ENCODE measurements at places on chromosomes 7 and 10. TPM values are rescaled to one million over a fixed set of nuclear protein-coding genes. Genes with fewer than 3 reads are reported as not detected.

DNA sequence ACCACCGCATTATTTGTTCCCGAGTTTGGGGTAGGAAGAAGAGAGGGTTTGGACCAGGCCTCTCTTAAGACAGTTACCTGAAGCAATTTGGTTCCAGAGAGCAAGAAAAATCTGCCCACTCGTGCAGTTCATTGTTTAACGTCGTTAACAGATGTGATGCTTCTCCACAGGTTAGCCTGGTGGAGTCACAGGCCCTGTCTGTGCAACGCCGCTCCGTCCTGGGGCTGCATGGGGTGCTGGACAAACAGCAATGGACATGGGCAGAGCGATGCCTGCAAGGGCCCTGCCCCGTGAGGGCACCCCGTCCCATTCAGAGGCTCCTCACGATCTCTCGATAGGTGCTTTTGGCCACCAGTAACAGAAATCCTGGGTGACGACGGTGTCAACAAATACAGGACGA lies 9.7 kb downstream of the FOXL3 start:
- H3K36me3 ChIP-seq, result no peaks in the 10 kb centered on the region
- DNase-seq, result no peak
- H3K4me3 ChIP-seq, result no peak overlapping the region
- H3K4me1 ChIP-seq, result no peaks in the 10 kb centered on the region
- no peak overlapping the region for H3K27ac ChIP-seq

DNA sequence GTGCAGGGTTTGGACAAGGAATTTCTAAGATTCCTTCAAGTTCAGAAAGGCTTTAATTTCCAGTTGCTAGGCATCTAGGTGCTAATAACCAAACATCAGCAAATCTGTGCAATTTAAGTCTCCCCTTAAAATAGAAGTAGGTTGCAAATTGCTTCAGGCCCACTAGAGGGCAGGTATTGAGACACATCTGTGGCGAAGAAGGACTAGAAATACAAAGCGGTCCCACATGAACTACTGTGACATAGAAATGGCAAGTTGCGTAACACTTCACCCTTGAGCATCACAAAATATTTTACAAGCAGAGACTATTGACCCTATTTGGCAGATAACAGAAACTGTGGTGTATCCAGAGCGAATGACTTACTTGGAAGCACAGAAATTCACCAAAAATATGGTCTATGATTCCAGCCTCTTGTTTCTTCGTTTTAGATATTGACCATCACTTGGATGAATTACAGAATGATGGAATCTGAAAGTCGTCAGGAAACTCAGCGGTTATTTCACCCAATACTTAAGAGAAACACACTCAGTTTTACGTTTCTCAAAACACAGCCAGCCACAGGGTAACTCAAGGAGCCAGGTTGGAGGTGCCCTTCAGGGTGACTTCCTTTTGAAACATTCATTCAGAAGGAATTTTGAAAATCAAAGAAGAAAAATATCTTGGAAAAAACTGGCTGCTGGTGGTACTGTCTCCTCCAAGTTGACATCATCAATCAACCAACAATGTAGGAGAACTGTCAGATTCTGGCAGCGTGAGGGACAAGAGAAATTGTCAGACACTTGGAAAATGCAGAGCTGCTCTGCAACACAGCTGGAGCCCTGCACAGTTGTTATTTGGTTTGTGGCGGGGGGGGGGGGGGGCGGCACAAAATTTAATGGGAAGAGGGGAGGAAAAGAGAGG lies 256.3 kb upstream of the MINDY3 start:
- H3K36me3 ChIP-seq, result no peaks in the 10 kb centered on the region
- H3K27me3 ChIP-seq, result no peaks in the 10 kb centered on the region
- H3K4me1 ChIP-seq, result no peaks in the 10 kb centered on the region
- DNase-seq, result no peak

DNA sequence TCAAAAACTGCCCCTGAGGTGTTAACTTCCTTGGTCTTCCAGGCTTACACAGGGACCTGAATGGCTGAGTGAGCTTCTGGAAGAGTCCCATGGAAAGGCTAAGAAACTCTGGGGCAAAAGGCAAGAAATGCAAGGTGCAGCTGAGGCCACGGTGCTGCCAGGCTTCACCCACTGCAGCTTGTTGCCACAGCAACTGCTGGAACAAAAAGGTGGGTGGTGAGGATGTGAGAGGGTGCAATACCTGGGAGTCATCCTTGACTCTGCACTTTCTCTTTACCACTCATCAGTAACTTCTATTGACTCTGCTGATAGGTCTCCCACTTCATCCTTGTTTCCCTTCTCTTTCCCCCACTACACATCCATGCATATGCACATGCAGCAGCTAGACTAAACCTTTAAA lies 258.6 kb downstream of the BMPER start:
- H3K4me1 ChIP-seq, result no peaks in the 10 kb centered on the region
- no peak for DNase-seq
- no peaks in the 10 kb centered on the region for H3K36me3 ChIP-seq
- H3K27ac ChIP-seq, result no peak overlapping the region
- H3K27me3 ChIP-seq, result no peaks in the 10 kb centered on the region
- no peak overlapping the region for H3K4me3 ChIP-seq

DNA sequence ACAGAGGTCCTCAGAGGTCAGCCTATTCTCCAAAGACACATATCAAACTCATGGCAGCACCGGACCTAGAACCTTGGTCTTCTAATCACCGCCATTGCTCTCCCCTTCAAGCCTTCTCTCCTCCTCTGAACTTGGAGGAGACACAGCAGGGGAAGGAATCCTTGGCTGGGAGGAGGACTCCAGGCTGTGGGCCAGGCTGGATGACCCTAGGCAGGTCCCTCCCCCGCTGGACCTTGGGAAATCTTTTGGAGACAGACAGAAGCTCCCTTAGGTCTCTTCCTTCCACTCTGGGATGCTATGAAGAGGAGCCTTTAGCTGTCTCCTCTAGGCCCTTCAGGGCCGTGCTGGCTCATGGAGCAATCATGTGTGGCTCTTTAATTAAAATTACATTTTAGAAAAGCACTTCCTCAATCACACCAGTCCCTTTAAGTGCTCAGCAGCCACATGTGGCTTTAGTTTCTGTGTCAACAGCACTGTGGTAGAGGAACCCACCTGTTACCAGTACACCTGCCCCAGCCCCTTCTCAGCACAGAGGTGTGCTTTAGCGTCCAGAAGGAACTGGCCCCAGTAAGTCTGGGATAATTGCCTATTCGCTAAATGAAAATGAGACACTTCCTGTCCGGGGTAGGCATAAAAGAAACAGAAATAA lies 238.2 kb downstream of the CELF2 start:
- no peak for DNase-seq
- H3K4me3 ChIP-seq, result no peak overlapping the region
- H3K27me3 ChIP-seq, result no peaks in the 10 kb centered on the region
- no peak overlapping the region for H3K27ac ChIP-seq
- no peaks in the 10 kb centered on the region for H3K4me1 ChIP-seq

DNA sequence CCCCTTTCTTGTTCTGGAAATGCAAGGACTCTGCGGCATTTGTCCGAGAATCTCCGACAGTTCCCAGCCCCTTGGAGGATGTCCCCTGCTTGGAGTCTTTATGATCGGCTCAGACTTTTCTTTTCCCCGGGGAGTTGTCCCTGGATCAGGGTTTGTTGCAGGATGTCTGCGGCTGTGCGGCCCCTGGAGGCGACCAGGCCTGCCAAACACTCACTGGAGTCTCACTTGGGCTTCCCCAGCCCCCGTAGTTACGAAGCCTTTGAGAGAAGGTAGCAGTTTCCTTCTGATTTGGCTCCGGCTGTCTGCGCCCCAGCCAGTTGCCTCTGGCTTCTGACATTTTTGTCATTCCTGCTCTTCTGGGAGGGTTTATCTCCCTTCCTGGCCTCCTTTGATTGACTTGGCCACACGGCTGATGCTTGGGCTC lies 16.1 kb downstream of the COL26A1 start:
- no peaks in the 10 kb centered on the region for H3K36me3 ChIP-seq
- H3K4me1 ChIP-seq, result no peaks in the 10 kb centered on the region
- H3K27ac ChIP-seq, result no peak overlapping the region
- H3K4me3 ChIP-seq, result no peak overlapping the region
- DNase-seq, result peak; percentile 37

DNA sequence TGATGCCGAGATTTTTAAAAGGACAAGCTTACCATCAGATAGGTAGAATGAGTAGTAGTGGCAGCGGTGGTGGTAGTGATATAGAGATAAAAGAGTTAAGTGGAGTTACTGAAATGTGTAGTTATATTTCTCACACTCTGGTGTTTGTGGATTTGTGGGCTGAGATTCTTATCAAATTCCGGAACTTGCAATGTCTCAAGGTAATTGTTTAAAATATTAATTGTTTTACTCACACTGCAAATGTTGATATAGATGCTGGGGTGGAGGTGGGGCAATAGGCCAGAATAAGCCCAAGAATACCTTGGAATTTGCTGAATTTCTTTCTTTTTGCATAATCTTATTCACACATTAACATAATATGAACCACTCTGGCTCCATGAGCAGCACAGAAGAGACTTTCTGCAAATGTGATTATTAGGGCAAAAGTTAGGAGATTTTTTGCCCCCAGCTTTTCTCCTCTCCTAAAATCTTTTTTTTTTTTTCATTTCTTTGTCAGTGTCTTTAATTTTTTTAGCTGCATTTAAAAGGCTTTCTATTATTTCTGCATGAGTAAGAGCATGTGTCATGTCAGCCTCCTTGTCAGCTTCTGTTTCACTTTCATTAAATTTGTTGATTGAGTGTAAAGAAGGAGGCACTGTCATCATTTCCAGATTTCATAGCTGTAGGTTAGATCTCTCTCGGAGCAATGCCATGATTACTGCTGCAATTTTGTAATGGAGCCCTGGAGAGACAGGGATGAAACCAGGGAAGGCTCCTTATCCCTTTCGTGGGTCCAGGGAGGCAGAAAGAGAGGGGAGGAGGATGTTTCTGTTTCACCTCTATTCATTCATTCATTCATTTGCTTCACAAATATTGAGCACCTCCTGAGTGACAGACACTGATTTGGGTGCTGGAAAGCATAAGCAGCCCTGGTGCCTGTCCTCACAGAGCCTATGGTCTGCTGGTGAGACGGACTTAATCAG lies 13.1 kb upstream of the SGMS1 start:
- H3K36me3 ChIP-seq, result no peaks in the 10 kb centered on the region
- H3K4me1 ChIP-seq, result no peaks in the 10 kb centered on the region
- no peaks in the 10 kb centered on the region for H3K27me3 ChIP-seq
- no peak overlapping the region for H3K27ac ChIP-seq

GRCh38 chr7:87223666-87224065 lies 4.1 kb upstream of the TMEM243 start:
- no peak for DNase-seq
- no peaks in the 10 kb centered on the region for H3K36me3 ChIP-seq
- H3K4me3 ChIP-seq, result no peak overlapping the region
- no peak overlapping the region for H3K27ac ChIP-seq

The METTL27 gene
- 1.6 TPM for total RNA-seq

- H3K27me3 ChIP-seq, result no peaks in the 10 kb centered on the region
- H3K4me3 ChIP-seq, result no peak overlapping the region
- no peak for DNase-seq
- H3K27ac ChIP-seq, result no peak overlapping the region
- H3K4me1 ChIP-seq, result no peaks in the 10 kb centered on the region
These were observed 101.0 kb downstream of the CELF2 start for GRCh38 chr10:11118686-11119085.

GRCh38 chr10:50417486-50417885 lies 166.2 kb upstream of the ASAH2 start:
- peak overlapping the region; percentile 92 for H3K4me3 ChIP-seq
- H3K27ac ChIP-seq, result peak overlapping the region; percentile 85
- DNase-seq, result no peak
- H3K4me1 ChIP-seq, result no peaks in the 10 kb centered on the region

The DYNC1I1 gene
- 5.7 TPM for total RNA-seq

GRCh38 chr10:133257489-133258065 lies 19.1 kb downstream of the ADAM8 start:
- peak overlapping the region; percentile 58 for H3K4me3 ChIP-seq
- H3K27me3 ChIP-seq, result no peaks in the 10 kb centered on the region
- H3K4me1 ChIP-seq, result peaks cover 14% of the 10 kb centered on the region
- DNase-seq, result peak; percentile 71
- peak overlapping the region; percentile 89 for H3K27ac ChIP-seq

The NUTM2D gene
- 2.9 TPM for total RNA-seq

DNA sequence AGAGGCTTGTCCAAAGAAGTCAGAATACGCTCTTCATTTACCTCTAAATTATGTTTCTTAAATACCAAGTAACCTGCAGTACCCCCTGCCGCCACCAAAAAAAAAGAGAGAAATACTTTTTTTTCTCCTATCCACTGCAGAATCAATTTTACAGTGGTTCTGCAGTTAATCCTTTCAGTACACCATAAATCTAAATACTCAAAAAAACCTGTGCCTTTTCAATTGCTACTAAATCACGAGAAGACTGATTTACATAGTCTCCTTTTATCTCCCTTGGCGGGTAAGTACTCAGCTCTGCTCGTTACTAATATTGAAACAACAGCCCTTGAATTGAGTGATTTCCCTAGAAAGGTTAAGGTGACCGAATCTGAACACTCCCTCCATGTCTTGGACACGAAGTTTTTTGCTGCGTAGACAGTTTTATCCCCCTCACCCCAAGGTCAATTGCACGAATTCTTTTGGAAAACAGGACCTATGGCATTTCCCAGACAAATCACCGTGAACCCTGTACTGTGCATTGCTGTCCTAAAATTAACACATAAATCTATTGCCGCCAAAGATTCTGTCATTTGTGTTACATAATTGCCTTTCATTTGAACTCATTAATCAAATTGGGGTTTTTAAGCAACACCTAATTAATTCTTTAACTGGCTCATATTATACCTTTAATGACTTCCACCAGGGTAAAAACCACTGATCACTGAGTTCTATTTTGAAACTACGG lies 512 bp upstream of the VIM start:
- H3K27ac ChIP-seq, result peak overlapping the region; percentile 99
- no peaks in the 10 kb centered on the region for H3K36me3 ChIP-seq
- no peak for DNase-seq
- peak overlapping the region; percentile 82 for H3K4me3 ChIP-seq
- no peaks in the 10 kb centered on the region for H3K27me3 ChIP-seq

The RNF133 gene
- total RNA-seq, result 8.2 TPM

The TUBAL3 gene
- total RNA-seq, result not detected

- no peak overlapping the region for H3K4me3 ChIP-seq
- H3K4me1 ChIP-seq, result no peaks in the 10 kb centered on the region
- no peak overlapping the region for H3K27ac ChIP-seq
- H3K36me3 ChIP-seq, result no peaks in the 10 kb centered on the region
- DNase-seq, result no peak
- no peaks in the 10 kb centered on the region for H3K27me3 ChIP-seq
These were observed 192.8 kb upstream of the KLF6 start for GRCh38 chr10:3977761-3978160.

The ZPBP gene
- total RNA-seq, result not detected

GRCh38 chr7:131904760-131905327 lies 348.4 kb upstream of the PODXL start:
- peaks cover 22% of the 10 kb centered on the region for H3K27me3 ChIP-seq
- H3K4me3 ChIP-seq, result no peak overlapping the region
- no peak overlapping the region for H3K27ac ChIP-seq
- H3K36me3 ChIP-seq, result no peaks in the 10 kb centered on the region

The ZNF485 gene
- 4.0 TPM for total RNA-seq

GRCh38 chr7:55427800-55428199 lies 62.7 kb downstream of the LANCL2 start:
- no peak overlapping the region for H3K4me3 ChIP-seq
- no peaks in the 10 kb centered on the region for H3K36me3 ChIP-seq
- no peak for DNase-seq
- no peaks in the 10 kb centered on the region for H3K27me3 ChIP-seq
- H3K4me1 ChIP-seq, result no peaks in the 10 kb centered on the region

The WNT8B gene
- not detected for total RNA-seq

The PPP1R17 gene
- total RNA-seq, result not detected

GRCh38 chr7:52271703-52272102 lies 763.7 kb upstream of the POM121L12 start:
- no peak for DNase-seq
- H3K27ac ChIP-seq, result no peak overlapping the region
- H3K4me3 ChIP-seq, result no peak overlapping the region
- no peaks in the 10 kb centered on the region for H3K27me3 ChIP-seq
- no peaks in the 10 kb centered on the region for H3K36me3 ChIP-seq

Data from breast epithelium (tissue), 4 donors.